ENCODE measurements at places on chromosomes 13 and 19.
A peak's percentile ranks its signal among the peaks of the same experiment; 100 is the strongest.

GRCh38 chr19:51166846-51167490 lies 24.9 kb downstream of the SIGLEC7 start:
- DNase-seq, result no peak

GRCh38 chr19:27860309-27860934 lies 1352.5 kb downstream of the UQCRFS1 start:
- no peak for DNase-seq

- no peak for DNase-seq
Observed at GRCh38 chr13:62067821-62068220, 652.2 kb upstream of the PCDH20 start.

DNA sequence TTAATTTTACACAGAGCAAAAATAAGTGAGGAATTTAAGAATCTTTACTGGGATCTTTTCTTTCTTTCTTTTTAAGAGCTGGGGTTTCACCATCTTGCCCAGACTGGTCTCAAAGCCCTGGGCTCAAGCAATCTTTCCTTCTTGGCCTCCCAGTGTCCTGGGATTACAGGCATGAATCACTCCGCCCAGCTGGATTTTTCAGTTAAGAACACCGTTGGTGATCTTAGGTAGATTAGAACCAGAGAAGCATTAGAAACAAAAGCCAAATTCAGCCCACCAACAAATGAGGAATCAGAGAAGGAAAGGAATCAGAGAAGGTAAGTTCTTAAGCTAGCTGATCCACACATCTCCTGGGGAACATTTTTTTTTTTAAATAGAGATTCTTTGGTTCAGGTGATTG lies 34.2 kb downstream of the EPSTI1 start:
- no peak for DNase-seq

DNA sequence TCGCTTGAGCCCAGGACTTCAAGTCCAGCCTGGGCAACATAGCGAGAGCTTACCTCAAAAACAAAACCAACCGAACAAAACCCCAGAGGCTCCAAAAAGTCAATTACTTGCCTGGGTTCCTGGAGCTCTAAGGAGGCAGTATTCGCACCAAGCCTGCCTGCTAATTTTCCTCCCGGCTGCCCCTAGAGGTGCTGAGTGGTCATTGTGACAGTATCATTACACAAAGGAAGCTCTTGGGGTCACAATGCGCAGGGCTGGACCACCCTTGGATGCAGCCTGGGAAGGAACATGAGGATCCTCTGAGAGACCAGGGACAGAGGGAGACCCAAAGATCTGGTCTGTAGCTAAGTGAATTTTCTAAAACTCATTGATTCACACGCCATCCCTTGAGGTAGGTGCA lies 8.5 kb upstream of the PEX11G start:
- DNase-seq, result no peak

DNA sequence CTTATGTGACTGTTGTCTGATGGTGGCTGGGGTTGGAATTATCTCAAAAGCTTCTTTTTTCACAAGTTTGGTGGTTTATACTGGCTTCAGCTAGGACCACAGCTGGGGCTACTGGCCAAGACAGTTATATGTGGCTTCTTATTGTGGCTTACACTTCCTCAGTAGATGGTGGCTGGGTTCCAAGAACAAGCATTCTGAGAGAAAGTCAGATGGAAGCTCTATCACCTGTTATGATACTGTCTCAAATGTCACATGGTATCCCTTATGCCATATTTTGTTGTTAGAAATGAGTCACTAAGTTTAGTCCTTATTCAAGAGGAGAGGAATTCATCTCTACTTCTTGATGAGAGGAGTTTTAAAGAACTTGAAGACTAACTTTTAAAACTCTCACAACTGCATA lies 41.6 kb downstream of the NDFIP2 start:
- no peak for DNase-seq

DNA sequence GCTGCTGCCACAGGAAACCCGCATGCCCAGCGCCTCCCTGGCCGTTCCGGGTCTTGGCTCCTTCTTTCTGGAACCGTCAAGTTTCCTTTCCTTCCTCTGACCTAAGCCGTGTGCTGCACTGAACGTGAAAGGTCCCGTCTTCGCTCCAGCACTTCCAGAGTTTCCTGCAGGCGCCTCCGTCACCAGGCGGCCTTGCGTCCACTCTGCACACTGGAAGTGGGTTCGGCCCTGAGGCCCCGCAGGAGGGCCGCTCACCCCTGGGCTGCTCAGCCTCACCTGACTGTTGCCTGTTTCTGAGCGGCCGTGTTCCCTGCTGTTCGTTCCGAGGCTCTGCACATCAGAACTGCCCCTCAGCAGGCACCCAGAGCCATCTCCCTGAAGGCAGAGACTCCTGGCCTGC lies 12.3 kb upstream of the MEX3D start:
- no peak for DNase-seq

DNA sequence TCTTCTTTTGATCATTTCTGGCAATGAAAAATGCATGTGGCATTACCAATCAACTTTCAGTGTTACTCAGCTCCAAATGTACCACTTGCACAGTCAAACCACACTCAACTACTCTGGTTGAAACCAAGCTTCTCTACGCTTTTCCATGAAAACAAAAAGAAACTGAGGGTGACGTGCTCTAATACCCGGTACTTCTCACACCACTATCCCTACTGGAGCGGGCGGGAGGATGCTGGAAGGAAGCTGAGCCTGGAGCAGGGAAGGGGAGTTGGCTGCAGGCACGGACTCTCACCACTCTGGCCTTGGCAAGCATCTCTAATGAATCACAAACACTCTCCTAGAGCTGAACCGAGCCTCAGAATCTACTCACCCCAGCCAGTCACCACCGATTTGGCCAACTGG lies 48.2 kb downstream of the STK24 start:
- DNase-seq, result no peak

GRCh38 chr13:41833201-41833600 lies 127.7 kb downstream of the VWA8 start:
- no peak for DNase-seq

DNA sequence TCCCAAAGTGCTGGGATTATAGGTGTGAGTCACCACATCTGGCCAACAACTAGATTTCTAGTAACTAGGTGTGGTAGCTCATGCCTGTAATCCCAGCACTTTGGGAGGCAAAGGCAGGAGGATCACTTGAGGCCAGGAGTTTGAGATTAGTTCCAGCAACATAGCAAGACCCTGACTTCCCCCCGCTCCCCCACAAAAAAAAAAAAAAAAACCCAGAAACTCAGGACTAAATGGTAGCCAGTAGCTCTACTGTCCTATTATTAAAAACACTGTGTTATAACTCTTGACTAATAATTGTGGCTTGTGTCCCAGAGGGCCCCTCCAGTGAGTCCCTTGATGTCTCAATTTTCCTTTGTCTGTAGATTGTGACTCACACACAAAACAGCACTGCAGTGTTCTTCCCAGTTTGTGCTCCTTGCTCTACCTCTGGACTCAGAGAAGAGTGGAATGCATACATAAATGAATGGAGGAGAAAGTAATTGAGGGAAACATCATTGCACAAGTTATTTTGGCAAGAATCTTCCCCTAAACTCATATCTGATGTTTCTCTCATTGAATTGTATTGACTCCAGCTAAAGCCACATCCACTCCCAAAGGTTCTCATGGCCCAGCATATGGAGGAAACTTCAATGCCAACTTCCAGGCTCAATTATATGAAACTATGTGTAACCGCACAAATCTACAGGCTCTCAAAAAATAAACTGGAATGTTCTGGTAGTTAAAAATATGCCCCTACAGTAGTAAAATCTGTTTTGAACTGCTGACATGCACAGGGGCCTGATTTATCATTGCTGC lies 8.8 kb downstream of the TPT1 start:
- DNase-seq, result no peak

GRCh38 chr13:30319130-30319529 lies 11.8 kb upstream of the KATNAL1 start:
- DNase-seq, result no peak

DNA sequence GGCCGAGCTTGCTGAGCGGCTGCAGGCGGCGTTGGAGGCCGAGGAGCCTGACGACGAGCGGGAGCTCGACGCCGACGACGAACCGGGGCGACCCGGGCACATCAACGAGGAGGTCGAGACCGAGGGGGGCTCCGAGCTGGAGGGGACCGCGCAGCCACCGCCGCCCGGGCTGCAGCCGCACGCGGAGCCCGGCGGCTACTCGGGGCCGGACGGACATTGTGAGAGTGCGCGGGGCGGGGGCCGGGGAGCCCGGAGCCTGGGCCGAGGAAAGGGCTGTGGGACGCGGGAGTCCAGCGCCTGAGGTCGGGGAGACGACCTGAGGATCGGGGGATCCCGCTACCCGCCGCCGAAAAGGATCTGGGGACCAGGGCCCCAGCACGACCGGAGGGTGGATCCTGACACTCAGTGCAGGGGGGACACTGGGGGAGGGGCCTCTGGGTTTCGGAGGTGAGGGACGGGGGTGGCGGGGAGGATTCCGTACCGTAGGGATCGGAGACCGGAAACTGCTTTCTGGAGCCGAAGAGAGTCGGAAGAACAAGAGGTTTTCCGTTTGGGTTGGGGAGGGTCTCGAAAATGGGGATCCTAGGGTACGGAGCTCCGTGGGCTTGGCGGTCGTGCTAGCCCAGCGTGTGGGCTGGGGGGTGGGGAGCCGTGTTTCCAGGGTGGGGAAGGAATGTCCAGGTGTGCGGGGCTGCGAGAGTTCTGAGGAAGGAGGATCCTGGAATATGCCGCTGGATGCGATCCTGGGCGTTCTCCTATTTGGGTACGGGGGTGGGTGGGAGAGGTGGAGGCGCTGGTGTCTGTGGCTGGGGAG lies 616 bp downstream of the HNRNPUL1 start:
- DNase-seq, result peak; percentile 72

Measured in stimulated activated CD4-positive, alpha-beta T cell treated with anti-CD3 and anti-CD28 coated beads, Interleukin-4, amount 100 ng/mL, for 1 hour (primary cell).